ENCODE measurements at places on chromosomes 7 and 10.

DNA sequence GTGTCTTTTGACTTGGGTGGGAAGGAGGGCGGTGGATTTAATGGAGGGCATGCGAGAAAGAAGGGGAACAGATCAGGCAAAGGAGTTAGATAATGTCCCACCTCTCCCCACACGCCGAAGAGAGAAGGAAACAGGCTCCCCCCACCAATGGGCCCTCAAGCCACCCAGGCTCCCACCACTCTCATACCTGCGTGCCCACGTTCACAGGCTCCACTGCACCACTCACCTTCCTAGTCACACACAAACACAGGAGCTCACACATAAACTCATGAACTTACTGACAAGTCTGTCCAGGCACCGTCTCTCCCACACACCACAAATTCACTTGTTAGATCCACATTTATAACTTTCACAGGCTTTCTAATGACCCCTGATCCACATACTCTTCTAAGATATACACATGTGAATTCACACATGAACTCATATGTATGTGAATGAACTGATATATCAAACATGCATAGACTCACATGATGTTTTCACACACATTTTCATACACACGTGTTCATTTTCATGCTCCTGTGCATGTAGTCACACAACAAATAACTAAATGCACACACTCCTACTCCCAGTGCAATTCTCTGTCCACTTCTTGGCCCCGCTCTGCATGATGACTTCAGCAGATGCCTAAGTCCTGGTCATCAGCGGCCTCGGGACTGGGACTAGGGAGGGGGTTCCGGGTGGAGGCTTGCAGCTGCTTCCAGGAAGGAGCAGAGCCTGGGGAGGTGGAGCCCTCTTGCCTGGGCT is 1.5 kb downstream of the LZTS2 start:
- peak; percentile 89 for DNase-seq

GRCh38 chr10:127175357-127176110 is 20.9 kb downstream of the INSYN2A start:
- DNase-seq, result no peak

- DNase-seq, result no peak
Measured at GRCh38 chr10:5553400-5554170, 28.8 kb downstream of the CALML3 start.

- no peak for DNase-seq
Measured at GRCh38 chr10:74097776-74098175, 52.9 kb downstream of the AP3M1 start.

GRCh38 chr10:7813481-7813880 is 4.8 kb upstream of the TAF3 start:
- no peak for DNase-seq

Measured in astrocyte of the hippocampus (primary cell).